DMS 273 treated with DMSO at 0.1 percent for 48 hours (cell line): ENCODE measurements at places on chromosomes 6 and 20.
A peak's percentile ranks its signal among the peaks of the same experiment; 100 is the strongest.

DNA sequence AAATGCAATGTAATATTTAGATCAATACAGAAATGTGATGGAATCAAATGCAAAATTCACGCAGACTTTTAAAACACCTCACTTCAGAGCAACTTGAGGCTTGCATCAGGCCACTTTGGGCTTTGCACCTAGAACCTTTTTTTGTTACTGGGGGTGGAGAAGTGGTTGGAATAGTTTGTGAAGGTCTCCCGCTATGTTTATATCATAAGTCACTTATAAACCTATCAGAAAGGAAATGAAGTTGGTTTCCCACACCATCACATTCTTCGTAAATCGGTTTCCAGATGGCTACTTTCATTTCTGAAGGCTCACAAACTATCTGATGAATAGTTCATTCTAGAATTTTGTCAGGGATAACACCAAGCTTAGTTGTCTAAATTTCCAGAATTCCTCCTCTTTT is 74.8 kb downstream of the PKHD1 start:
- no peak for DNase-seq

DNA sequence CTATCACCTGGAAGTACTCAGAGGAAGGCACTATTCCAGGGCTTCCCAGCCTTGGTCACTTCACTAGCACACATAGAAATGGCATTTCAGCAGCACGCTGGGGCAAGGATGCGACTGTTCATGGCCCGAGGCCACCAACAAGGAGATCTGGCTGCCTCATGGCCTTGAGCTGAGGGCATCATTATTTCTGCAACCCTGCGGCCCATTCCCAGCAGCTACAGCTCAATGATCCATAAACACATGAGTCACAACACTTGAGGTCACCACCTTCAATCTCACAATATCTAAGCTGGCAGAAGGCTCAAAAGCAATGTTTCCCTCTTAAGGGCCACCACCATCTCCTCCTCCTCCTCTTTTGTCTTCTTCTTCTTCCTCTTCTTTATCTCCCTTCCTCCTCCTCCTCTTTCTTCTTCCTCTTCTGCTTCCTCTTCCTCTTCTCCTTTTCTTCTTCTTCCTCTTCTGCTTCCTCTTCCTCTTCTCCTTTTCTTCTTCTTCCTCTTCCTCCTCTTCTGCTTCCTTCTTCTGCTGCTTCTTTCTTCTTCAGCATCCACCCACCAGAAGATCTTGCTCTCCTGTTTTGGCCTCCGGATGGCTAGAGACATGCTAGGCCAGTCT is 382.9 kb upstream of the CNR1 start:
- DNase-seq = no peak

GRCh38 chr6:16238057-16238962 is at the start of gene GMPR:
Gene GMPR (plus strand): TSS chr6:16238587. CDS start chr6:16238694, 107 bp downstream.
- DNase-seq = peak; percentile 17

- no peak for DNase-seq
Observed at GRCh38 chr20:60224914-60225313, 266.7 kb downstream of the CDH26 start.

- no peak for DNase-seq
Observed at GRCh38 chr6:105326833-105327770, 75.8 kb downstream of the PREP start.

- no peak for DNase-seq
Observed at GRCh38 chr6:44063561-44064059, 63.6 kb downstream of the MRPL14 start.

GRCh38 chr6:149031201-149031858 is 284.5 kb downstream of the UST start:
- DNase-seq = no peak

GRCh38 chr20:38005903-38006302 is 27.4 kb downstream of the TTI1 start:
- no peak for DNase-seq

- peak; percentile 20 for DNase-seq
Observed at GRCh38 chr20:57498425-57499400, 26.2 kb downstream of the CTCFL start.

GRCh38 chr6:126066053-126067048 is 80.0 kb downstream of the TRMT11 start:
- DNase-seq = no peak

DNA sequence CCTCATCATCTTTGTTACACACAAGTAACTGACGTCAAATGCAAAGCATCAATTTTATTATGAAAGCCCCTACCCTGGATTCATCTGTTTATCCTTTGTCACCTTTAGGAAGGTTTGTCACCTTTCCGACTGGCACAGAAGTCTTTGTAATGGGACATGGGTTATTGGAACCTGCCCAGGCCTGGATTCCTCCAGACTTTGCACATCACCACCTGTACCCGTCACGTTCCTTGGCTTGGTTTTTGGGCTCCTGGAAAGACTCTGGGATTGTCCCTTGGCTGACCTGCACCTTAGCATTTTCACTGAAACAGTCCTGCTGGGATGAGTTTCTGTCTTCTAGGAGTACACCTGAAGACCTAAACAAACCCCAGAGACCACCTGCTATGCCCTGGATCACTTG is 15.4 kb upstream of the ARHGAP18 start:
- no peak for DNase-seq

- no peak for DNase-seq
Observed at GRCh38 chr6:68732423-68732822, 97.3 kb downstream of the ADGRB3 start.

- no peak for DNase-seq
Observed at GRCh38 chr6:150775415-150776203, 89.9 kb upstream of the MTHFD1L start.

- no peak for DNase-seq
Observed at GRCh38 chr6:31004794-31005193, 5.5 kb upstream of the MUC22 start.

- DNase-seq = no peak
Observed at GRCh38 chr6:52457096-52457495, 37.0 kb downstream of the EFHC1 start.

GRCh38 chr6:42193491-42193894 is 1.3 kb downstream of the GUCA1B start:
- no peak for DNase-seq

DNA sequence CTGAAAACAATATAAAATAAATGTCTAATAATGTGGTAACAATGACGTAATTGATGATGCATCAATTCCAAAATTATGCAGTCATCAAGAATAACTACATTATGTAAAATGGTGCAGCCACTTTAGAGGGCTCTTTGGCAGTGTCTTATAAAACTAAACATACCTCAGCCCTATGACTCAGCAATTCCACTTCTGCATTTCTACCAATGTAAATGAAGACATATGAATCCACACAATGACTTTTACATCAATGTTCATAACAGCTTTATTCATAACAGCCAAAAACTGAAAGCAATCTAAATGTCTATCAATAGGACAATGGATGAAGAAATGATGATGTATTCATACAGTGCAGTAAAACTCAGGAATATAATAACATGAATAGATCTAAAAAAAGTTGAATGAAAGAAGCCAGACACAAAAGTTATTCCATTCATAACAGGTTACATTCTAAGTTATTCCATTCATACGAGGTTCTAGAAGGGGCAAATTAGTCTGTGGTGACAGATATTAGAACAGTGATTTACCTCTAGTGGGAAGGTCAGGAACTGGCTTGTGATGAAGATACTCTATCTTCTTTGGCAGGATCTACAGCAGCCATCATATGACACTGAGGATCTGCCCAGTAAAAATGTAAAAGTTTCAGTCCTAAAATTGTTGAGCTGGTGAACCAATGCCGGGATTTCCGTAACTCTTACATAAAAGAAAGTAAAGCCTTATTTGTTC is 396.1 kb downstream of the PLCB1 start:
- no peak for DNase-seq

DNA sequence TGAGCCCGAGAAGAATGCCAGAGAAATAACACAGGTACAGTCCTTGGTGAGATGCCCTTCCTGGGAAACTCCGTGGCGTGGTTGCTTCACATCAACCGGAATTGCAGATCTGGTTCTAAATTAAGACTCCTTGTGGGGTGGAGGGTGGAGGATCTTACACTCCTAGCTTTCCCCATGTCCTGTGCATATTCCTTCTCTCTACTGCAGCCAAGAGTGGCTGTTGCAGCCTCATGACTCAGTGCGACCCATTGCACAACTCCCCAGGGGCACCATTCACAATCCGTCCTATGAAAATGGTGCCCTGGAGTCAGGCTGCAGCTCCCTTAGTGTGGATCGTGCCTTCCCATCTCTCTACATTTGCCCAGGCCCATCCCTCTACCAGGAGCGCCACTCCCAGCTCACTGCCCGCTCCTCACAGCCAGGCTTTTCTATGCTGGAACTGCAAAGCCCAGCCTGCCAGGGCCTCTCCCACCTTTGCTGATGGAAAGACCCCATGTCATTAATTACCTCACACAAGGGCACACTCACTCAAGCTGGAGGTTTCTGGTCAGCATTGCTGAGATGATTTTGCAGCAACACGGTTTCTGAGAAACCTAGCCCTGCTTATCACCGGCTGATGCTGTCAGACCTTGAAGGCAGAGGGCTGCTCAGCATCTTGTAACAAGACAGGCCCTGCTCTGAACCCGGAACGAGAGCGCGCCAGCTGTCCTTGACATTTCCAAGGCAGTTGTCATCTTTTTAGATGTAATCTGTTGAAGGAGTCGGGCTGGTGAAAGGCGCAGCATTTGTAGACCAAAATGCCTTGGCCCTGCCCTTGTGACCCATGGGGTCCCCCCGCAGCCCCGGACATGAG is 39.7 kb downstream of the SIRPA start:
- DNase-seq = no peak

DNA sequence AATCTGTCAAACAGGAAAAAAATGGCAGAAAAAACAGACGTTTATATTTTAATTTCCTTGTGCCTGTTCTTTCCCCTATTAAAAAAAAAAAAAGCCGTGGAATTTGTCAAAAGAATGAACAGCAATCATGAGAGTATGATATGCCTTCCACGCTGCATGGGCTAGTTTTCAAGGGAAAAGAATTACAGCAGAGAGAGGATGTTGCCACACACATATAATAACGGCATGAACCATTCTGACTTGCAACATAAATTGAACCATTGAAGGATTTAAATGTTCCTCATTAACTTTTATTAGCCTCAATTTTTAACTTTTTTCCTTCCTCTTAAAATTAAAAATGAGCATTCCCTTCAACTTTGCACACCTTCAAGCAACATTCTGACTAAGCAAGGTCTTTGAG is 301.8 kb downstream of the FOXC1 start:
- no peak for DNase-seq

DNA sequence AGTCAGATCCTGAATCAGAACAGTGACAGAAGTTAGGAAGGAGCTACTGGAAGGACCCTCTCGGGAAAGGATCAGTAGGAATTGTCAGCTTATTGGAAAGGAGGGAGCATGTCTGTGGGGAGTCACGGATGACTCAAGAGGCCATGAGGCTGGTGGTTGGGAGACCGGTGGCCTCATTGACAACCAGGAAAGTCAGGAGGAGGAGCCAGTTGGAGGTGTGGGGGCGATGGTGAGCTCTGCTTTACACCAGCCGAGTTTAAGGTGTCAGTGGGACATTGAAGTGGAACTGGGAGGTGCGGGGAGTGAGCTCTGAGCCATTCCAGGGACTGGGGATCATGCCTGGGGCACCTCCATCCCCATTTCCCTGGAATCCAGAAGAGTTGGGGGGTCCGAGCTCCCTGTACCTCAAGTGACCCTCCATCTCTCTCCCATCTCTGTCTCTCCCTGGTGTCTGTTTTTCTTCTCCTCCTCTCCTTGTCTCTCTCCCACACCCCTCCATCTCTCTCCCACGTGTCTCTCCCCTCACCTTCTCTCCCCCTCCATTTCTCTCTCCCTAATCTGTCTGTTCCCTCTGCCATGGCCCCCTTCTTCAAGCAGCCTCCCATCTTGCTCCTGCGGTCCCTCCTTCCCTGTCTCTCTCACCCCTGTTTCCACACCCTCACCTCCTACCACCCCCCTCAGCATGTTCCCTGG is 14.3 kb upstream of the ZBTB9 start:
- no peak for DNase-seq

GRCh38 chr6:73695619-73696421 is at the start of gene CD109:
Gene CD109 (plus strand): TSS chr6:73696203. CDS start chr6:73696216, 13 bp downstream.
- DNase-seq = peak; percentile 42

GRCh38 chr6:154567695-154568220 is 57.3 kb upstream of the CNKSR3 start:
- no peak for DNase-seq

DNA sequence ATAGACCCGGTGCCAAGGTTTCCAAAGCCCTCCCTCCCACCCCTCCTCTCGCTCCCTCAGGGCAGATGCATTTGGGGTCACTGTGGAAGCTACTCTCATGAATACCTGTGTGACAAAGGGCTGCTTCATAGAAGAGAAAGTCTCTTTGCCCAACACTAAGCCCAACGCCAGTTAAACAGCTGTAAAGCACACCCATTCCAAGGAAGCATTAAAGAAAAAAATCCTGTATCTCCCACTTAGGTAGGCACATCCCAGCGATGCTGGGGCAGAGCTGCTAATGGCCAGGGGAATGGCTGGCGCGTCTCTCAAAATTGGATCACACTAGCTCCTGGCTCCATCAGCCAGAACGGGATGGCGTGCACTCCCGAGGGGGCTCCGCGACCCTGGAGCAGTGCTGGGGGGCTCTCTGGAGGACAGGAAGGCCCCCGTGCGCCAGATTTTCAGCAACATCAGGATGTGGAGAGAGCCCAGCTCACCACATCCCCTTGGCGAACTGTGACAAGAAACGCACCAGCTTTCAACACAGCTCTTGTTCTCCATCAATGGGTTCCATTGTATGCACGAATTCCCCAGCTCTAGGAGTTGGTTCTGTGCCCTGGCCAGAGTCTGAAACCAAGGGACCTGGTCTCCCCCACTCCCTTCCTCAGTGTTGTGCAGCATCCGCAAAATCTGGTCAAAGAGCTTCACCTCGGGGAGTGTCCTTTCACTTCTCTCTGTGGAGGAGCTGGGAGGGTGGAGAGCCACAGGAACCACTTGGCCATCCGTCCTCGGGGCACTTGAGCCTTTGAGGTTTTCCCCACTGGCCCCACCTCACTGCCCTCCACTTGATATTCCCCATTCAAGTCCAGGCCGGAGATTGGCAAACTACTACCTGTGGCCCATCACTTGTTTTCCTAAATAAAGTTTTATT is 74.1 kb downstream of the TFAP2C start:
- no peak for DNase-seq

DNA sequence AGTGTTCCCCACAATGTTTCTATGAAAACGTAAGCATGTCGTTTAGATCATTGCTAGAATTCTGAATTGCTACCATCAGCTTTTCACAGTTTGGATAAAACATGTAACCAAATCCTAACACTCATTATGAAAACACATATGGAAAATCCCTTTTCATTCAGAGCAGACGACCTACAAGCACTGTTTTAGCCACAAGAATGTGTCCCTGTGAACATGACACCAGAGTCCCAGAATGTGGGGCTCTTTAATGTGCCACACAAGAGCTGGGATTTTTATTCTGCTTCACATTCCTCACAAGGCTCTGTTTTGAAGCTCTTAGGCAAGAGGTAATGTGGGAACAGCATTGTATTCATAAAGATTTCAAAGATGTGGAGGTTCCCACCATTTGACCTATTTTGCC is 141.1 kb upstream of the CITED2 start:
- no peak for DNase-seq

DNA sequence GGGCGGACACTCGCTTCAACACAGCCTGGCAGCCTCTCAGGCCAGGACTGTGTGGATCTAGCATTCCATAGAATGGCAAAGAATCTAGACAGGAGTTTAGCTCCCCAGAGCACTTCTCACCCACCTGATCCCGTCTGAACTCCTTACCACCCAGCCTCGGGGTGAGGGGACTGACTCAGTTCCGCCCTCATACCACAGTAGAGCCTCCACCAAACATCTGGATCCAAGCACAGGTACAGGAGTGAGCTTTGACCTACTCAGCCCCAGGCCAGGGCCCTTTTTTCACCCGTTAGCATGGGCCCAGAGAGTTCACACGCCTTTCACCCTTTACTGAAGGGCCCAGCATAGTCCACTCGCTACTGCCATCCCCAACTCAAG is 715 bp downstream of the PSMF1 start:
- no peak for DNase-seq

GRCh38 chr6:21589352-21590345 is 3.9 kb upstream of the SOX4 start:
- DNase-seq = no peak
